ENCODE measurements at places on chromosomes 7 and 10.

GRCh38 chr7:35268953-35269352, 15.1 kb upstream of the TBX20 start:
- DNase-seq = no peak

DNA sequence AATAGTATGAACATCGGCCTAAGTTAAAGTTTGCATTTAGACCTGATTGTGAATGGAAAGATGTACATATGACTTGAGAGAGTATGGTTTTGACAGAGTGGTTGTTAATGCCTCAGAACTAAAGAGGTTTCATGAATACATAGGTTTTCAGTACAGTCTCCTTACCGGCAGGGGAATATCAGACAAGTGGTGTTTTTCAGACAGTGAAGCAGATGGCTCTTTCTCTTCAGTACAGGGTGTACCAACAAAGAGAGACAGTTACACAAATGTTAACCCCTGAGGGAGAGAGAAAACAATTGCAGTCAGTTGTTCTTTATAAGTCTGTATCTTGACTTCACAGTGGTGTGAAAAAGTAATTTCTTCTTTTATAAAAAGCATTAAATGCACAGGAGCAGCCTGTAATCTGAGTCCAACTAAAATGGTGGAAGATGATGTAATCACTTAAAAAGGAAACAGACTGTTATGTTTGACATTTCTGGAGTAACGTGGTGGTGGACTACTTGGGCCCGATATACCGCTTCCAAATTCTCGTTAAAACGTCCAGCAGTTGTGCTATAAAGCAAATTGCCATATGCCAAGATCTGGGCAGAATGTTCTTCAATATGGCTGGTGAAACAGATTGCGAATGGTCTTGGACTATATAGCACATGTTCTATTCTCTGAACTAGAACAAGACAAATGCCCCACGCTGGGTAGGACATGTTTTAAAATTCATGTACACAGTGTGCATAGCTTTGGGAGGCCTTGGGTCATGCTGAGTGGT, 69.2 kb downstream of the SDK1 start:
- no peak for DNase-seq

DNA sequence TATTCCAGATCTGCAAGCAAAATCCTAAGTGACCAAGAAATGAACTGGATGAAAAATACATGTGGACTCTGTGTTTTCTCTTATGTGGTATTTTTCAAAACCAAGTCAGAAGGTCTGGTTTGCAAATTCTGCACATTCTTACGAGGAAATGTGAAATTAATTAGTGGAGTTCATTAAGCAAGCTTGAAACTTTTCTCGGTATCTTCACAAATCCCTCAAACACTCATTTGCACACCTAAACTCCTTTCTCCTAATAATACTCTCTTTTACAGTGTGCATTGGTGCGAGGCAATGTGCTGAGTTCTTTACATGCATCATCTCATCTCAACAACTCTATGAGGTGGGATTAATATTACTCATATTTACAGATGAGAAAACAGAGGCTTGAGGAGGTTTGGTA, 82.1 kb downstream of the MTERF1 start:
- no peak for DNase-seq

DNA sequence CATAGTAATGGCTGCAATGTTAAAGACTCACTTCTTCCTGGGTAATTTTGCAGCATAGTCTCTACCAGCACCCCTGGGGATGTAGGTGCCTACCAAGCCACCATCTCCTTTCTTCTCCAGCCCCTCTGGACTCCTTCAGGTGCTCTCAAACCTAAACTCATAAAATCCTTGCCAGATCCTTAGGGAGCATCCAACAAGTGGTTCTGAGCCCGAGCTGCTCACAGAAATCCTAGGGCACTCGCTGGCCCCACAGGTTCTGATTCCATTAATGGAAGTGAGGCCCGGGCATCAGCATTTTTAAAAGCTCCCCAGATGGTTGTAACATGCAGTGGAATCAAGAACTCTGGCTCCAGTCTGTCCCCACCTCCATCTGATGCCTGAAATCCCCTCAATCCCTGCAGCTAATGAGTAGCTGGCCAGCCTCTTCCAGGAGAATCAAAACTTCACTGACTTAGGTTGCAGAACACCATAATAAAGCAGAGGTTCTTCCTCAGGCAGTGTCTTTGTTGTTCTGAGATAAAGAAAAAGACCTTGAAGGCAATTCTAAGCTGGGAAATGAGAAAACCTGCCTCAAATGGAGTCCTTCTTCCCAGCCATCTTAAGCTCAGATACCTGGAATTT, 336.8 kb downstream of the KCNMA1 start:
- no peak for DNase-seq

DNA sequence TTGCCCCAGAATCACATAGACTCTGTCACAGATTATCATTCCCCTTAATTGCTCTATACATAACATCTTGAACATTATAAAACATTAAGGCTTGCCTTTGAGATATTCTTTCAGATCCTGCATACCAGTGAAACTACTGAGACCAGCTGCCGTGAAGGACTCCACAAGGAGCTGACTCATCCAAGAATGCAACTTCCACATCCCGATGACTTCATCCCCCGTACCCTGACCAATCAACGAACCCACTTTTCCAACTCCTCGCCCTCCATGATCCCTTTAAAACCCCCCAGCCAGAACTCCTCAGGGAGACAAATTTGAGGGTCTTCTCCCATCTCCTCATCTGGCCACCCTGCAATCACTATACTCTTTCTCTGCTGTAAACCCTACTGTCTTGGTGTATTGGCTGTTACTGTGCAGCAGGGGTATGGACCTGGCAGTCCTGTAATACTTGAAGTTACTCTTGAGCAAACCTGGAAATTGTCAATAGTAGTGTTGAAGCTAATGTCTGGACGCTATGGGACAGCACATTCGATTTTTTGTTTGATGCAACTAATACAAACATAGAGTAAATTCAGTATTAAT, 49.8 kb downstream of the HTR5A start:
- no peak for DNase-seq
